T-helper 22 cell (primary cell): ENCODE measurements at places on chromosomes 3 and 15.

DNA sequence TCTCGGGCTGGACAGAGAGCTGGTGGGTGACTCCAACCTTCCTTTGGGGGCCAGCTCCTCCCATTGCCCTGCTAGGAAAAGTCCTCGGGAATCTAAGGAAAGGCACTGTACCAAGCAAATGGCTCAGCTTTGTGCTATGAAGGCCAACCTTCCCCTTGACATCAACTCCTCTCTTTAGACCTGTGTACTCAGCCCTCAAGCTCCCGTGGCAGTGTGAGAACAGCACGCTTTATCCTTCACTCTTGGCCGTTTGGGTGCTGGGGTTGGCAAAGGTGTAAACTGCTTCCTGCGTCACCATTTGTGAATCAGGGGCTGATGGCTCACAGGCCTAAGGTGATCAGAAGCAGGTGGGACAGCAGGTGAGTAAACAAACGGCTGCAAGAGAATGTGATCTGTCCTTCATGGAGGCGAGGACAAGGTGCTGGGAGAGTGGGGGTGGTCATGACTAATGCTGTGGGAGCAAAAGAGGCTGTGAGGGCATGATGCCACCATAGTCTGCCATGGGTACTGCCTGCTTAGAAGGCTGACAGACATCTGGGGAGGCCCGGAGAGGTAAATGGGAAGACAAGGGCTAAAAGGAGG is 165.2 kb upstream of the TPM1 start:
- DNase-seq, result no peak

DNA sequence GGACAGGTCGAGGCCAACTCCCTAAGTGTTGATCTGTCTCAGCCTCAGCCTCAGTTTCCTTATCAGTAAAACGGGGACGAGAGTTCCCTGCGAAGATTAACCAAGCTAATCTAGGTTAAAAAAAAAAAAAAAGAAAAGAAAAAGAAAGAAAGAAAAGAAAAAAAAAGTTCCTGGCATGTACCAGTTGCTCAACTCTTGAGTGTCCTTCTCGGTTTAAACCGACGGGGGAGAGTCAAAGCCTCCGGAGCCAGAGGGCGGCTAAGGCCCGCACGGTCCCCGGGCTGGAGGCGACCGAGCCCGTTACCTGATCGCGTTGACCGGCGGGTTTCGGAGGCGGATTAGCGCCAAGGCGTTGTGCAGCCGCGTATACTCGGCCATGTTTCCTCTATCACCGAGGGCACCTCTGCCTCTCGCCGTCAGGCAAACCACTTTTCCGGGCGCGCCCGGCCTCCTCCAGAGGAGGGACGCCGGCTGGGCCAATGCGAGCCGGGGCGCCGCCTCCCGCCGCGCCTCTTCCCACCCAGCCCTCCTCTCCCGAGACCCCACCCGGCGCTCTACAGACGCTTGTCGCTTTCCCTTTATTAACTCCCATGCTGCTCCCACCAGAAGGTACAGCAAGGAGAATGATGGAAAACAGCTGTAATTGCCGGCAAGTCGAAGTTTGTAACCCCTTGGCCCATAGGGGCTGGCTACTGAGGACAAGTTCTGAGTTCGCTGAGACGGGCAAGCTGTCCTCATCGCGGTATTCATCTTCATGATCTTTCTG is at the start of gene EHHADH:
Gene EHHADH (minus strand): TSS at position 405 of the 766 bp plus-strand sequence. CDS start 27 bp downstream, at position 378.
- no peak for DNase-seq

GRCh38 chr3:106678657-106679390 is 698.4 kb upstream of the CCDC54 start:
- DNase-seq, result no peak

DNA sequence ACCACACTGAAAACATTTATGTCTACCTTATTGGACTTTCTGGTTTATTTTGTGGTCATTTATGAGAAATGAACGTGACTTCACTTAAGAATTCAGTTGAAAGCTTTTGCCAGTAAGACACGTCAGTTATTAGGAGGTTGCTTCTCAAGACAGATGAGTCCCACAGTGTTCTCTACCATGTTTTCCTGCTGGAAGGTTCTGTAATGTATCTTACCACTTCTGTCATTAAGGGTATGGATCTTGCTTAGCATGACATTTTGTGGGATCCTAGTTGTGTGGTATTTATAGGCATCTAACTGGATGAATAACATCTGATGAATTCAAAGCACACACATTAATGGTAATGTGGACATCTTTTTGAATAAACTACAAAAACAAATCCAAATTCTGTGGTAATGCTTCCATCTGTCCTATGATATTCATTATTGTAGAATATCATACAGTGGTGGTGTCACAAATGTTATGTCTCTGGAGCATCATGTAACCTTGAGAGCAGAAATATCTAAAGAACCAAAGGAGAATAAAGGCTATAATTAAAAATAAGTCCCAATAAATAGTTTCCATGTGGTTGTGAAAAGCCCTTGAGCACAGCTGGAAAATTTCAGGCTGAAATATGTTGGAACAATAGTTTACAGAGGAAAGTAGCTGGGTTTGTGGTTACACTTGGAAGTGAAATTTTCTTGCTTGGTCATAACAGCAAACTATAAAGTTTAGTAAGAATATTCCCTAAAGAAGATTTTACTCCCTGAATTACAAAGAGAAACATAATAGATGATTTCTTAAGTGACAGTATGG is 61.5 kb downstream of the C3orf38 start:
- DNase-seq, result no peak

DNA sequence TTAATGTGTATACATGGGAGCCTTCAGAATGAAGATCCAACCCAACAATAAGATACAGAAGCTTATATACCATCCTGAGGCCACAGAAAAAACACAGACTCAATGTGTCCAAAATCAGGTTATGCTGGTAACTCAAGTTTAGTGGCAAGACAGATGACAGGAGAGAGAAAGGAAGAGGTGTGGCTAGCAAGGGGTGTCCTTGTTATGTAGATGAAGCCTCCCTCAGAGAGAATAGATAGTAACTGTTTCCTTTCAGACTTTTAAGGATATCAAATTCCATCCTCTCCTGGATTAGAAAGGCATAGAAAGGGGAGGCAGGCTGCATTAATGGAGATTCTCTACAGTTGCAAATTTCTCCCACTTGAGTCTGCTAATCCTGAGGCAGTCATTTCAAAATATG is 447.4 kb downstream of the GABRB3 start:
- DNase-seq, result no peak

DNA sequence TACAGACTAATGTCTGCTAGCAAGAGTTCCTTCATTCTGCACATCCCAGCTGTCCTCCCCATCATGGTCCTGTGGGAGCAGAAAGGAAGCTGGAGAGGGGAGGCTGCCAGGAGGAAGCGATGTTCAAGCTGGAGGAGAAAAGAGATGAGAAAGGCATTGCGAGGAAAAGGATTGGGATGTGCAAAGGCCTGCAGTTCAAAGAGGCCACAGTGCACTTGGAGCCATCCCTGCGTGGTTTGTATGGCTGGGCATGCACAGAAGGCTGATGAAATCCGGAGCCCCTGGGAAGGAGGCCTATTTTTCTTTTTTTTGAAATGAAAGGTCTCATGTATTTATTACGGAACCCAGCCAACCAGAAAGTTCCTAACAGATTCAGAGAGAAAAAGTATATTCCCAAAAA is 22.8 kb downstream of the AMOTL2 start:
- DNase-seq, result no peak
